ENCODE measurements at places on chromosomes 4 and X.

DNA sequence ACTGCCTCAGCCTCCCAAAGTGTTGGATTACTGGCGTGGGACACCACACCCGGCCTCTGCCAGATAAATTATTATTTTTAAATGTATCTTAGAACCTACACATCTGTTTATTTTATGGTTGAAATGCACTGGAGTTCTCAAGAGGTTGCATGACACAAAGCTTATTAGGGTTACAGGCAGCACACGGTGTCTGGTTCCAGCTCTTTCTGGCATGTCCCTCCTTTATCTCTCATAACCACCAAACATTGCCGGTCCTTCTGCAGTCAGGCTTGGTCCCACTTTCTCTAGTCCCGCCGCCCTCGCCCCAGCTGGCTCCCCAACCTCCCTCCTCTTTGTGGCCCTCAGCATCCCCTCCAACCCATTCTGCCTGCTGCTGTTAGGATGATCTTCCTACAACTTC lies 39.7 kb upstream of the SPRY1 start:
- DNase-seq: no peak

DNA sequence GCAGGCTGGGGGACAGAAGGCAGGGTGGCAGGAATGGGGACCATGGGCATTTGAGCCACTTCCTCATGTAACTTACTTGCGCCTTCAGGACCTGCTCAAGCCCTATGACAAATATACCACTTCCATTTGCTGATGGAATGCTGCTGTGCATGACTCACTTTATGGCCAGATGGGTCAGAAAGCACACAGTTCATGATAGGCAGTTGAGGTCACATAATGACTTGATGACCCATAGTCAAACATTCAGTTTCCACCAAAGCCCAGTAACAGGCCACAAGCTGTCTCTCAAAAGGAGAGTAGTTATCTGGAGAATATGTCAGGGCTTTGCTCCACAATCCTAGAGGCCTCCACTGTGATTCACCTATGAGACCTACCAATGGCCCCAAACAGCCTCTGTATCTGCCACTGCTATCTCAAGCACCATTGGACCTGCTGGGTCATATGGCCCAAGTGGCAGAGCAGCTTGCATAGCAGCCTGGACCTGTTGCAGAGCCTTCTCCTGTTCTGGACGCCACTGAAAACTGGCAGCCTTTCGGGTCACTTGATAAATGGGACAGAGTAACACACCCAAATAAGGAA lies 5.3 kb upstream of the PAPSS1 start:
- DNase-seq: no peak

DNA sequence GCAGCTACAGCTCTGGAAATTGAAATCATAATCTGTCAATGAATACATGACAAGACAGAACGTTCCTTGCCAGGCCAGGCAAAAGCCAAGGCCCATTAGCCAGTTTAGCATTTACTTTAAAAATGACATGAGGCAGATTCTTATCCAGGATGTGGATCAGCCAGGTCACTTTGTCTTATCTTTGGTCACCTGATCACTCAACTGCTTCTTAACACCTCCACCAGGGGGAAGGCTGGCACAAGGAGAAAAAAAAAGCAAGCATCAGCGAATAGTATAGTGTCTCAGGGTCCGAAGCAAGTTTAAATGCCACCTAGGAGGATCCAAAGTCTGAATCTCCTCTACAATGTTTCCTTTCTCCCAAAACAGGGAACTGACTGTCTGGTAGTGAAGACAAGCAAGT lies 18.8 kb downstream of the ATP1B4 start:
- DNase-seq: no peak

GRCh38 chr4:175062183-175062592 lies 144.0 kb downstream of the ADAM29 start:
- DNase-seq: no peak

GRCh38 chrX:50100188-50100587 lies 100.6 kb downstream of the AKAP4 start:
- DNase-seq: no peak

DNA sequence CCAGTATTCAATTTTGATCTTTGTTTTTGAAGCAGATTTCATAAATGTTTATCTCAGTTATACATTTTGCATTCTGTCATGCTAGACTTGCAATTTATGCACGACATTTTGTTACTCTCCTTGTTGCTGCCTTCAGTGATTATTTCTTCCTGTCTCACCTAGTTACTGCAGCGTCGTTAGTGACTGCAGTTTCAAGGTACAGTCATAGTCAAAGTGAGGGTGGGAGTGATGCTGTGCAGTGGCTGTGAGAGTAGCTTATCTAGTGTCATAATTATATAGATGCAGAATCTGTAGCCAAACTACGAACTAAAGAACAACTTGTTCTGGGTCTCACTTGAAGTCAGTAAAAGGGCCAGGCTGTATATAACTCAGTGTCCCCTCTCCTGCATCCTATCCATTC lies 69.8 kb downstream of the GPR101 start:
- DNase-seq: no peak

DNA sequence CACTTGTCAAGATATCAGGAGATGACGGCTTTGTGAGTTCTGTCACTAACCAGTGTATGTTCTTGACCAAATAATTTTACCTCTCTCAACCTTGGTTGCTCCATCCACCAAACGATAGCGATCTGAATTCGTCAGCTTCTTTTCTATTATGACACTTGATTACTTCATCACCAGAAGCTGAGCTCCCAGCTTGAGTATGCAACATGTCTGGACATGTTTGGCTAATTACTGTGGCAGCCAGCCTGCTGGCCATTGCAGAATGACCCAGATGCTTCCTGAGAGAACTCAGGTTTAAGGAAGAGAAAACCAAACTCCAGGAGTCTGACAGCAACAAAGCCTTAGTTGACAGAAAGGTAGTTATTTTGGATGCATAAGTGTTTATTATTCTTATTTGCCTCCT lies 46.4 kb upstream of the PARM1 start:
- no peak for DNase-seq

- DNase-seq: no peak
Measured at GRCh38 chr4:14835708-14836425, 166.4 kb upstream of the CPEB2 start.
